ENCODE measurements at places on chromosomes 13 and 19.

- DNase-seq: no peak
Observed at GRCh38 chr13:112762690-112763080, 72.8 kb downstream of the ATP11A start.

- DNase-seq: no peak
Observed at GRCh38 chr19:49389406-49389805, 1.4 kb downstream of the KASH5 start.

DNA sequence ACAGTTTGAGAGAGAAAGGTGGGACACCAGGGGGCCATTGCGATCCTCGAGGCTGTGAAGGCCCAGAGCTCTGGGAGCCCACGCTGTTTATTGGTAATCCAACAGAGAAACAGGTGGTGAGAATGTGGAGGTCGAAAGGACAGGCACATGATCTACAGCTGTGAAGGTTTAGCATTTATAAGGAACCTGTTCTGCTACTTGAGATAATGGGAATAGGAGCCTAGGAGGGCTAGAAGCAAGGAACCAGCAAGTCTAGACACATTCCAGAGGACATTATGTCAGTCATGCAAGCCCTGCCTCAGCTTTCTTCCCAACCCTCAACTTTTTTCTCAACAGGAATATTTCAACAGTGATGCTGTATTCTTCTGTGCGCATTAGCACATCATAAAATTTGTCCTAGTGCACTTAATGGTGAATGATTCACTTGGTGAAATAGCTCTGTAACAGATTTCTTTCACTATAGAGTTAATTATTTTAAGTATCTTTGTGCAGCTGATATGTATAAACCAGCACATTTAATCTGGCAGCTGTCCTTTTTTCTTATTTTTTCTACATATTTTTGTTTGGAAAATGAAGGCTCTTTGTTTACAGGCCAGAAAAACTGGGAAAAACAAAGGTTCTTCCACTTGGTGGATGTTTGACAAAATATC is 25.4 kb downstream of the ZNF90 start:
- DNase-seq: no peak

- no peak for DNase-seq
Observed at GRCh38 chr13:41930154-41930553, 30.8 kb downstream of the VWA8 start.

DNA sequence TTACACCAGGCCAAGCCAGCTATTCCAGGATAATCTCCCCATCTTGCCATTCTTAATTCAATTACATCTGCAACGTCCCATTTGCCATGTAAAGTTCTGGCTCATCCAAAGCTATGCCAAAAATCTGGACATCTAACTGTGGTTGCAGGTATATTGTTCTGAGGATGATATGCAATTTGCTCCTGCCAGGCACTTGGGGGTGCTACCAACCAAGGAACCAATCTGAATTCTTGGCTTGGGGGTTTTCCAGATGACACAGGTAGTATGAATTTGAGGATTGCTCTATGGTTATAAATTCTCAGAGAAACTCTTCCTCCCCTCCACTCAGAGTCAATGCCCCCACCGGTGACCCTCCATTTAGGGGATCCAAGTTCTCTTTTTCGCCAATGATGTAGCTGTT is 33.0 kb downstream of the CRYL1 start:
- no peak for DNase-seq

DNA sequence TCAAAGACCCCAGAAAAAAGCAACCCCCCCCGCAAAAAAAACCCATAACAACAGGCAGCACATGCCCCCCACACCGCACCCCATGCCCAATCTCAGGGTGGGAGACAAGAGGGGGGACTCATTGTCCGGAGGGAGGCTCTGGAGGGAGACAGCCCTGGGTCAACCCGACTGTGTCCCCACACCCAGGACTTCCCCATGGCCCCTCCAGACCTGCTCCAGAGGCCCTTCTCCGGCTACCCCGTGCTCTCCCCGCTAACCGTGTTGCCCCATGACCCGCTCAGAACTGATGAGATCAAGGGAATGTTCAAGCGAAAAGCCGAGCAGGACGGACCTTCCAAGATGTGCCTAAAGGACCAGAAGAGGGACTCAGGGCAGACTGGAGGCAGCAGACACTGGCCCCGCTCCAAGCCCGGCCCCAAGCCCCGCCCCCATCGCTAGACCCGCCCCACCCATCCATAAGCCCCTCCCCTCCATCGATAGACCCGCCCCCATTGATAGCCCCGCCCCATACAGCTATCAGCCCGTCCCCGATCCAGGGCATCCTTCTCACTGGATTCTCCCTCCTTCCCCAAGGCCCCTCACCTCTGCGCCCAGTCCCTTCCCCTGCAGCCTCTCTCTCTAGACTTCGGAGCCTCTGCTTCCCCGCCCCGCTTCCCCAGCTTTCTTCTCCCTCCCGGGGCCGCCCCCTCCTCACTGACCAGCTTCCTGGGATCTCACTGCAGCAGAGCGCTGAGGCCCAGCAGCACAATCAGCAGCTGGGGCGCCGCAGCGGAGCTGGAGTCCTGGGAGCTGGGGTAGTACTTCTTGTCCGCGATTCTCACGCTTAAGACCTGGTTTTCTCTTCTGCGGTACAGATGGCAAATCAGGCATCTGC is 2.2 kb downstream of the BST2 start:
- DNase-seq: peak; percentile 51

DNA sequence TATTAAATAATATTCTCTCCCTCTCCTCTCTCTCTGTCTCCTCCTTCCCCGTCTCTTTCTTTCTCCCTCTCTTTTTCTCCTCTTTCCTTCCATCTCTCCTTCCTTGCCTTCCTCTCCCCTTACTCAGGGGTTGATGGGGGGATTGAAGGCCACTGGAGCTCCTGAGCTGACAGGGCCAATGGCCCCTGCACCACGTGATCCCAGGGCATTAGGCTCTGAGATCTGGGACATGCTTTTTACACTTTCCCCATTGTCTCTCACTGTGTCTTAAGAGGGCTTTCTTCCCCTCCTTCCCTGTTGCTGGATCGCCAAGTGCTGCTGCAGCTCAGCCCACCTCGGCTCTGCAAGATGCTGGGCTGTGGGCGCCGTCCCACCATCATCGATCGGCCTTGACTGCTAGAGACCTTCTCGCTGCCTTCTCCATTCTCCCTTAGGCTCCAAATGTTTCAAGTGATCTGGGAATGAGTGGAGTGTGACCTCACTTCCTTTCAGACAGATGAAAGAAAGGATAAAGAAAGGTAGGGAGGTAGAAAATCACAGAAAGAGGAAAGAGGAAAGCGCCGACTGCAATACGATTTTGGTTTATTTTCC is 42.2 kb downstream of the COL4A1 start:
- DNase-seq: no peak

- DNase-seq: peak; percentile 23
Observed at GRCh38 chr13:46295491-46296114, 83.9 kb downstream of the LRRC63 start.

- no peak for DNase-seq
Observed at GRCh38 chr19:3979289-3979673, 6.0 kb downstream of the EEF2 start.

- no peak for DNase-seq
Observed at GRCh38 chr13:30711375-30711774, 24.0 kb upstream of the ALOX5AP start.

DNA sequence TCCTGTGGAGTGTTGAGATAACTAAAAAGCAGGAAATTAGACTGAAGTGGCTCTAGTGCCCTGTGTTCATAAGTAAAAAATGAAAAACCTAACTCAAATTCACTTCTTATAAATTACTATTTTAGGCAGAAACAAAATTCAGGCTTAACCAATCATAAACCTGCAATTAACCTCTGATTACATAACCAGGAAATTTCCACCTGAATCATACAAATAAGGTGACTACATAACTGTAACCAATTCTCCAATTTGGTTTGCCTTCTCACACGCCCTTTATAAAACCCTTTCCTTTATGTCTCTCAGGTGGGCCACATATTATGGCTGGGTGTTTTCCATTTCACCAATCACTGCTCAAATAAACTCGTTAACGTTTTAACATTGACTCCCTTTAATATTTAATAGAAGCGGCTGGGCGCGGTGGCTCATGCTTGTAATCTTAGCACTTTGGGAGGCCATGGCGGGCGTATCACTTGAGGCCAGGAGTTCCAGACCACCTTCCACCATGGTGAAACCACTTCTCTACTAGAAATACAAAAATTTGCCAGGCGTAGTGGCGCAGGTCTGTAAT is 22.9 kb upstream of the ZNF724 start:
- DNase-seq: no peak

DNA sequence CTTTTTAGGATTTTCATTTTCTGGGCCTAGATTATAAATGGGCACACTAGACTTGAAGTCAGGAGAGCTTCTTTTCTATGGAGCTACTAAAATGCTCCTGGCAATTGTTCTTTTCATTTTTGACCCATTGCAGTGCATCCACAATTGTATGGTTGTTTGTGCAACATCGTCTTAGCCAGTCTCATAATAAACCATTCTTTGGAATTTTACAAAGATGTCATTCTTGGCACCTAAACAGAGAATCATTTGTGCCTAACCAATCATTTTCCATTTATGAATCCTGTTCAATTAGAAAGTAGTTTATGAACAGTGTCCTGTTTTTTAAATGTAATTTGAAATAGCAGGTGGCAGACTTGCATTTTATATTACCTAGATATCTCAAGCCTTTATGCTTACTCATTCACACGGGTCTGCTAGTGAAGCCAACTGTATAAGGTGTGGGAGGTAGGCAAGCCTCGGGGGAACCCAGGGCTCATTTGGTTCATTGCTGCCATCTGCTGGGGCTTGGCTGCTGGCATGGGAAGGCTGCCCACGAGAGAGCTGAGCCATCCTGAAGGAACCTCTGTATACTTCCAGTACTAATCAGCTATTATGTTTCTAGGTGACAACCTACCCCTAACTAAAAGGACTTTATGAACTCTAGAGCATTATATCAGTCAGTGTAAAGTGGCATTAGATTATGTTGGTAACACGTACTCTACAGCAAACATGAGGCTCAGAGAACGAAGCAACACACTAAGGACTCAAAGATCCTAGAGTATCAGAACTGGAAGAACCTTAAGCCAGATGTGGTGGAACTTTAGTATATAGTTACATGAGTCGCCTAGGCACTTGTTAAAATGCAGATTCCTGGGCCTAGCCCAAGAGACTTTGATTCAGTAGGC is 60.0 kb downstream of the TPT1 start:
- peak; percentile 26 for DNase-seq

- no peak for DNase-seq
Observed at GRCh38 chr13:95784161-95784899, 107.4 kb downstream of the DNAJC3 start.

DNA sequence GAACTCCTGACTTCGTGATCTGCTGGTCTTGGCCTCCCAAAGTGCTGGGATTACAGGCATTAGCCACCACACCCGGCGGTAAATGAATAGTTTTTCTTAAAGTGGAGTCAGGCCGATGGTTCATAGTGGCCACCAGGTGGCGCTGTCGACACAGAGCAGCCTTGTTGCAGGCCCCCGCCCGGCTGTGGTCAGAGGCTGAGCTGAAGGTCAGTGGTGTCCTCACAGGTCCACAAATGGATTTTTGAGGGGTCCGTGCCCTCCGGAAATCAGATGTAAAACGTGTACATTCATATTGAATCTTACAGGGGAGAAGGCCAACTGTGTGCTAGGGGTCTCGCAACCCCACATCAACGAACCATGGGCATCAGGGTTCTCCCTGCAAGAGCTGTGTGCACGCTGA is 13.4 kb upstream of the WDR18 start:
- no peak for DNase-seq

DNA sequence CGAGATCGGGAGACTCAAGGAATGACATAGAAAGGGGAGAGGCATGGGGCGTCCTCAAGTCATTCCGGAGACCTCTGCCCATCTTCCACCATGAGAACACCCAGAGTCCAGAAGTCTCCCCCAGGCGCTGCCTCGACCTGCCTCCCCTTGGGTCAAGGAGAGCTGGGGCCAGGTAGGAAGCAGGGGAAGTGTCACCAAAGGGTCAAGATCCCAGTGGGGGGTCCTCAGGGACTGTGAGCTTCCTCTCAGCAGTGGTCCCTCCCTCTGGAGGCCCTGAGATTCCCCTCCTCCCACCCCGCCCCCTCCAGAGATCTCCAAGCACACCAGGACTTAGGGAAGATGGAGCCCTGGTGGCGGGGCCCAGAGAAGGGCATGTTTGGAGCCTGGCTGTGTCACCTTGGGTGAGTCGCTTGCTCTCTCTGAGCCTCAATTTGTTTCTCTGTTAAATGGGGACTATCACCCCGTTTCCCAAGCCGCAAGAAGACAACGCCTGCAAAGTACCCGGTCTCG is 919 bp downstream of the DACT3 start:
- no peak for DNase-seq

DNA sequence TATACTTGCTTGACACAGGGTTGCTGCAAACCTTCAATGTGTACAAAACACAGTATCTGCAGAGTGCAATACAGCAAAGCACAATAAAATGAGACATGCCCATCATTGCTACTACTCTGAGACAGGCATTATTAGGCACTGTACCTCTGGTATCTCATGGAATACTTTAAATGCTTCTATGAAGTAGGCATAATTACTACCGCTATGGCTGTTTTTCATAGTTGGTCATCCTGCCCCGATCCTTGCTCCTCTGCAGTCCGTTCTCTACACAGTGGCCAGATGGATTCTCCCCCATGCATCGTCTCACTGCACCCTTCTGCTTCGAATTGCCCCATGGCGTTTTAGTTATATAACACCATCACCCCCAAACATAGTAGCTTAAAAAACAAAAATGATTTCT is 83.0 kb upstream of the UBL3 start:
- no peak for DNase-seq

- no peak for DNase-seq
Observed at GRCh38 chr13:37383046-37383445, 215.5 kb downstream of the POSTN start.

DNA sequence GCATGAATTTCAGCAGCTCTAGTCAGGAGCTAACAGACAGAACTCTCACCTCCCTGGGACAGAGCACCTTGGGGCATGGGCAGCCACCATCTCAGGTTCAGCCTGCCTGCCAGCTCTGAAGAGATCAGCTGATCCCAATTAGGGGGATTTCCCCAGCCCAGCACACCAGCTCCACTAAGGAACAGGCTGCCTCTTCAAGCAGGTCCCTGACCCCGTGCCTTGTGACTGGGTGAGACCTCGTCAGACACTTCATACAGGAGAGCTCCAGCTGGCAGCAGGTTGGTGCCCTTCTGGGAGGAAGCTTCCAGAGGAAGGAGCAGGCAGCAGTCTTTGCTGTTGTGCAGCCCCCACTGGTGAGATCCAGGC is 84.5 kb upstream of the UFM1 start:
- DNase-seq: no peak

DNA sequence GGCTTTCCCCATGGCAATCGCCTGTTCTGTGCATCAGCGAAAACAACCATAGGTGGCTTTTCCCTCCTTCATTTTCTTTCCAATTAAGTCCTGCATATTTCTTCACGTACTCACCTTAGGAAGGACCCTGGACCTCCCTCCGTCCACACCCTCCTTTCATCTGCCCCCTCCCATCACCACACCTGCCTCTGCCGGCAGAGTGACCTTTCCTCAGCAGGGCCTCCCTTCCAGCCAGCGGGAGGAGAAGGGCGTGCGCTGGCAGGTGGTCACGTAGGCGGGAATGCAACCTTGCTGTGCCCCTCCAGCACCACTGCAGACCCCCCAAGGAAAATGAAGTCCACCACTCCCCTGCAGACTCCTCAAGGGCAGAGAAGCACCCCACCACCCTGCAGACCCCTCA is 61.1 kb downstream of the GSX1 start:
- DNase-seq: no peak

Data from activated T-cell treated with anti-CD3 and anti-CD28 coated beads for 1 hour (primary cell).